ENCODE measurements at places on chromosomes 7 and 10.

DNA sequence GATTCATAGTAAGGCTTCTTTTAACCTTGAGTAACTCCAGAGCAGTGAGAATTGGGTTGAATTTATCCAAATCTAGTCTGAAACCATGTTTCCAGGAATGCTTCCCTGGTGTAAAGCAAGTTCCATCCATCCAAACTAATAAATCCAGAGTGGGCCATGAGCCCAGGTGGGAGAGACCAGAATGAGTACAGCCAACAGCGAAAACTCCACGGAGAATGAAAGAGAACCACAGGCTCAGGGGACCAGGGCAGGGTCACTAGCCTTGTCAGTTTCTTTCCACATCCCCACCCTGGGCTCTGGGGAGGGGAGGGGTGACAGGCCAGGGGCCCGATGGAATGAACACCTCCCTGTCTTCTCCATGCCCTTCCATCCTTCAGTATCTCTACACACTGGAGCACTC is 180.1 kb downstream of the NEURL1 start:
- DNase-seq = no peak

DNA sequence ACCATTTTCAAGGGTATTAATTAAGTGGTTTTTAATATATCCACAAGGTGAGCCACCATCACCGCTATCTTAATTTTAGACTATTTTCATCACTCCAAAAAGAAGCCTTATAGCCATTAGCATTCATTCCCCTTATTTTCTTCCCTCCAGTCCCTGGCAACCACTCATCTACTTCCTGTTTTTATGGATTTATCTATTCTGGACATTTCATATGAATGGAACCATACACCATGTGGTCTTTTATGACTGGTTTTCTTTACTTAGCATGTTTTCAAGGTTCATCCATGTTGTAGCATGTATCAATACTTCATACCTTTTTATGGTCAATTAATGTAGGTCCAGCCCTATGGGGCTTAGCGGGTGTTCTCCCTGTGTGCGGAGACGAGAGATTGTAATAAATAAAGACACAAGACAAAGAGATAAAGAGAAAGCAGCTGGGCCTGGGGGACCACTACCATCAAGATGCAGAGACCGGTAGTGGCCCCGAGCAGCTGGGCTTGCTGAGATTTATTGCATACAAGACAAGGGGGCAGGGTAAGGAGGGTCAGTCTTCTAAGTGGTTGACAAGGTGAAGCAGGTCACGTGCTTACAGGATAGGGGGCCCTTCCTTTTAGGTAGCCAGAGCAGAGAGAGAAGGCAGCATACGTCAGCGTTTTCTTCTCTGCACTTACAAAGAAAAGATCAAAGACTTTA is 14.6 kb downstream of the WBP1L start:
- no peak for DNase-seq

GRCh38 chr10:33463011-33463410 is 128.5 kb upstream of the NRP1 start:
- DNase-seq = no peak

DNA sequence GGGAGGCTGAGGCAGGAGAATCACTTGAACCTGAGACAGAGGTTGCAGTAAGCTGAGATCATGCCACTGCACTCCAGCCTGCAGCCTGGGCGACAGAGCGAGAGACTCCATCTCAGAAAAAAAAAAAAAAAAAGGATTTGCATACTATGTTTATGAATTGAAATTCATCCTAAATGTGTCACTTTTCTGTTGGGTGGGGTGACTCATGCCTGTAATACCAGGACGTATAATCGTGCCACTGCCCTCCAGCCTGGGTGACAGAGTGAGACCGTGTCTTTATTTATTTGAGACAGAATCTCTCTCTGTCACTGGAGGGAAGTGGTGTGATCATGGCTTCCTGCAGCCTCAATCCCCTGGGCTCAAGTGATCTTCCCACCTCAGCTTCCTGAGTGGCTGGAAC is 5.8 kb downstream of the ZNF212 start:
- DNase-seq = no peak

DNA sequence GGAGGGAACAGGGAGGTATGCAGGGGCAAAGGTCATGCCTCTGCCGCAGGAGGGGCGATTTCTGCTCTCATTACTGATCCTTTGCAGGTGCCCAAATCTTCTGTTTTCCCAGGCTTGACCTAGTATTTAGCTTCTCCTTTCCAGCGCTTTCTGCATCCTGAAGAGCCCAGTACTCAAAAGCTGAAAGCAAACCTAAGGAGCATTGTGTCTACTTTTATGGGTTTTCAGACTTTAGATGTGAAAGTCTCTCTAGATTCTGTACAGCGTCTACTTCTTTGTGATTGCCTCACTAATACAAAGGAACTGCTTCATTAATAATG is 560 bp downstream of the GBF1 start:
- no peak for DNase-seq

GRCh38 chr7:77413861-77414424 is 2.2 kb downstream of the GSAP start:
- no peak for DNase-seq

DNA sequence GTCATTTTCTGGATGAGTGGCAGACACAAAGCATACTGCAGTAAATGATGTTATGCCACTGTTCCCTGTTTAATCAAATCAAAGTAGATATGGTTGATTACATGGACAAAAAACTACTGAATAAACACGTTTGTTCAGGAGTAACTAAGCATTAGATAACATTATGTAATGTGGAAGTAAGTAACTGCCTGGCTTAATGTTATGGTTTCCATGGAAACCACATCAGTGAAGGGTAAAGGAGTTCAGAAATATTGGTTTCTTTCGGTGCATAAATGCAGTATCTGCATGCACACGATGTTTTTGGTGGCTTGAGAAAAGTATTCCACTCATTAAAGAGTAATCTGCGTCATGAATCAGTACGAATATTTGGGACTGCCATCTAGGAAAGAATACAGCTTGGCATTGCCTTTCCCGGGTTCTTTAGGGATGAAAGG is 131.3 kb upstream of the PRKCQ start:
- no peak for DNase-seq

GRCh38 chr7:1284743-1285458 is 52.2 kb downstream of the UNCX start:
- no peak for DNase-seq

DNA sequence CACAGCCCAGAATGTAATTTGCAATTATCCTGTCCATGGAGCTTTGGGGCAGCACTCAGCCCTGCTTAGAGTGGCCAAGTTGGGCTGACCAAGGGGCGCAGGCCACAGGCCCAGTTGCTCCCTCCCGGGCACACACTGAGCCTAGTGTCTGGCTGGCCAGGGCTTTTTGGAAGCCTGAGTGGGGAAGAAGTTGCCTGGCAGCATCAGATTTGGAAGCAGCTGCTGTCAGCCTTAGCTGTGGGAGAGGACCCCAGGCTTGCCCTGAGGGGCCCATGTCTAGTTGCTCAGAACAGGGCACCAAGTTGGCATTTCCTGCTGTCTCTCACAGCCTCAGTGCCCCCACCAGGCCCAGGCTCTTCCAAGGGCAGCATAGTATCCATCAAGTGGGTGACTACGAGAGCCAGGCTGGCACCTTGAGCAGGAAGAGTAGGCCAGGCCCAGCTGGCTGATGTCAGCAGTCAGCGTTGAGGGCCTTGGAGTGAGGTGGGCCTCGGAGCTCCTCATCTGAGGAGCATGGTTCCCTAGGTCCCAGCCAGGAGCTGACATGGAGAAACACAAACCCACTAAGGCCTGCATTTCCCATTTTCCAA is 14.4 kb downstream of the ANTXRL start:
- DNase-seq = no peak

DNA sequence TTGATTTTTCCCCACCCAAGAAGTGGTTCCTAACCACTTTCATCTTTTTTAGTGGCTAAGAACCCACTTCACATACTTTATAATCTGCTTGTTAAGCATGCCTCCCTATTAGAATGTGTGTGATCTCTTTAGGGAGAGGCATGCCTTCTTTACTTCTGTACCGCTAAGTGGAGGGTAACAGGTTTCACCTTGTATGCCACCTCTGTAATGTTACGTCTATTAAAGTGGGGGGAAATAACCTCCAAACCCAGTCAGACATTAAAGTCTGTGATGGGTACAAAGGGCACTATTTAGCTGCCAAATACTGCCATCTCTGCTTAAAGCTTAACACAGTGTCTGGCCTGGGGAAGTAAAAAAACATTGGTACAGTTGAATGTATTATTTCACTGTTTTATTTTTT is 51.9 kb downstream of the EPC1 start:
- no peak for DNase-seq

DNA sequence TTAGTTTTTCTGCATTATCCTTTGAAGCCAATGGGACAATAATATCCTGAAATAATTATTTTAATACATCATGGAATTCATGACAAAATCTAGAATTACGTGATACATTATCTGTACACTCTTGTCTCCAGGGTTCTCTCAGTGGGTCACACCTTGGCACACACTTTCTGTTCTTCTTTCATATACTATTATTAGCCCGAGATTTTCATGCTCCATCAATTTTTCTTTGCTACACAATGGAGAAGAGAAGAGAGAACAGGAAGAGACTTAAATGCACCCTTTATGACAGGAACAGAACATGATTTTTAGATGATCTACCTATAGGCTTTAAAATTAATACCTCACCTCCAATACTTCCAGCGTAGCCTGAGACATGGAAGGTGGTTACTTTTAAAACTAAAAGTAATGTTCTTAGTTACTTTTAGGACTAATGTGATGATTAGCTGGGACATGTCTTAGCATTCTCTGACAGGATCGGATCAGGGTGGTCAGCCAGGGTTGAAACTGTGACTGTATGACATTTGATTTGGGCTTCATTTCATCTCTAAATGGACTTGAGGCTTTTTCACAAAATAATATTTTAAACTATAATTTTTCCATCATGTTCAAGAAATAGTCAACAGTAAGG is 148.2 kb upstream of the WNT16 start:
- no peak for DNase-seq

GRCh38 chr10:63192826-63193225 is 59.7 kb downstream of the NRBF2 start:
- DNase-seq = no peak

GRCh38 chr7:50818324-50818723 is 35.6 kb upstream of the GRB10 start:
- no peak for DNase-seq

DNA sequence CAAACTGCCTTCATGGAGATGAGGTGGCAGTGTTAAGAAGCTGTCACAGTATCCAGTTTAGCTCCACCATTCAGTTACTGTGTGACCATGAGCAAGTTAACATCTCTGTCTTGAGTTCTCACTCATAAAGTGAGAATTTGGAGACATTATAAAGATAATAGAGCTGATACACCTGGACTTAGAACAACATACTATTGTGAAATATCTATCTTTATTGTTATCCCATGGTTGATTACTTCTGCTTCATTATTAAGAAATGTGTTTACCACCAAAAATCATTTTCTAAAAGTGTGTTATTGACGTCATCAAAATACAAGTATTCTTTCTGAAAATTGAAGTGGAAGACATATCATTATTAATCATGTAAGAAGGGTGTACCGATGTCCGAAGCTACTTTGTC is 166.9 kb downstream of the SEMA3A start:
- no peak for DNase-seq

DNA sequence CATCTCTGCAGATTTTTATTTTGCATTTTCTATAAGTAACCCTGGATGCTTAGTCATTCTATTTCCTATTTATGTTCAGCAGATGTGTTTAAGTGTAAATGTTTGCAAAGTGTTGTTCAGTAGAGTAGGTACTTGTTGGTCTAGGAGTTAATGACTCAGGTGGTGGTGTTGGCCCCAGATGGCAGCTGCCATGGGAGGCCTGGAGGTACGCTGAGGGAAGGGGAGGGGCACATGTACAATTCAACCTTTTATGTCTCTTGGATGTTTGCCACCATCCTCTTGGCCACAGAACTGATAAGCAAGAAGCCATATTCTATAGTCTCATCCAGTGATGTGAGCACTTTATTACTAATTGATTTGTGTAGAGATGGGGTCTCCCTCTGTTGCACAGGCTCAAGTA is 68.1 kb upstream of the SLC39A12 start:
- DNase-seq = no peak

GRCh38 chr10:44281089-44281613 is 103.7 kb downstream of the CXCL12 start:
- no peak for DNase-seq

DNA sequence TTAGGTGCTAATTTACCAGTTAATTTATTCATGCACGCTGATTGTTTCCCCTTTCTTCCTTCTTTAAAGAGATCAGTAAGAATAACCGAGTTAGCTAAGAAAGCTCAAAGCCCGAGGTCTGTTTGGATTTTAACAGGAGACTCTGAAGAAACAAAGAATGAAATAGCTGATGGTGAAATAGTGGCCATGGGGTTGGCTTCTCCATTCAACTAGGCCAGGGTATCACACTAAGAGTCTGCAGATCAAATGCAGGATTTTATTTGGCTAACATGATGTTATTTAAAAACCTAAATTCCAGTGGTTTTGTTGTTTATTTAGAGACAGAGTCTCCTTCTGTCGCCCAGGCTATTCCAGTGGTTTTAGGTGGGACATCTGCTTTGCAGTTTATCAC is 65.2 kb upstream of the SYPL1 start:
- no peak for DNase-seq

DNA sequence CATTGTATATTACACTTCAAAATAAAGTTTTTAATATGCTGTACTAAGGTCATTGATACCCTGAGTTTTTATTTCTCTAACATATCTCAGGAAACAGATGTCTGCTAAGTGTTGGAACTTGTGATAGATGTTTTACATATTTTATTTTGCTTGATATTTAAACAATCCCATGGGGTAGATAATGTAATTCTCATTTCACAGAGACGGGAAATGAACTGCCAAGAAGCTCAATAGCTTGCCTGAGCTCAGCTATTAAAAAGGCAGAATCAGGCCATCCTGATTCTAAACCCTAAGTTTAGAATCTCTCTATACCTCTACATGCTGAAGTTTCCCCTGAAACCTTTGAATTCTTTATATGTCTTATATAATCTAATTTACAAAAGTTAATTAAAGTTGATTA is 126.3 kb downstream of the LRRC18 start:
- no peak for DNase-seq

DNA sequence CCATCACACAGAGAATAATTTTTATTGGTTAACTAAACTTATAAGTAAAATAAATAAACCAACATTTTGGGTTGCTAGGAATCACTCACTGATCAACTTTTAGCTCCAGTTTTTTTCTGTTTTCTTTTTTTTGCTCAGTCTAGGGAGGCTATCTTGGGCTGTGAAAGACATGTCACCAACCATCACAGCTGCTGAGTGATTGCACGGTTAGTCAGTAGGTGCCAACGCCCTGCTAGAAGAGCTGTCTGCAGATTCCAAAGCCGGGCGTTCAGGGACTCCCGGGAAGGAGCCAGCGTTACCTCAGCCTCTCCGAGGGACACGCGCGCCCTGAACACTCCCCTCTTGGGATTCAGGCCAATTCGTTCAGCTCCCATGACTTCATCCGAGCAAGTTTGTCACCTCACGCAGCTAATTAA is 604 bp upstream of the STAM start:
- no peak for DNase-seq

DNA sequence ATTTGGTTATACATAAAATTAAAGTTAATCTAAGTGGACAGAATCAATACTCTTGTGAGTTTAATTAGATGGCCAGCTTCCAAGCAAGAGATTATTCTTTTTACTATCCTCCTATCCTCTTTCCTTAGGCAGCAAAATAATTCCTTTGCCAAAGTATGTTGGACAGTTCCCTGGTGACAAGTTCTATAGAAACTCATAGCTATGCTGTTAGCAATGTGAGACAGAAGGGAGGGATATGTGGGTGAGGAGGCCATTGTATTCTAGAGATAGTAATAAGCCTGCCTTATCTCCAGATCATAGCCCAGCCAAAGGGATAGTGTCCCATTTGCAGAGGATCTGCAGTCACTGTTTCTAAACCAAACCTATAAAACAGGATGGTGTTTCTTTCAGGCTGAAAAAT is 181.6 kb upstream of the HDAC9 start:
- no peak for DNase-seq

Data from stimulated activated CD4-positive, alpha-beta T cell treated with anti-CD3 and anti-CD28 coated beads, Interleukin-1b, Interleukin-23, amount 100 ng/mL, for 1 hour (primary cell).